ENCODE measurements at places on chromosomes 11 and 22.

- DNase-seq: no peak
These were observed 97.6 kb downstream of the SLC1A2 start for GRCh38 chr11:35321532-35322317.

GRCh38 chr11:19592842-19593241, 119.8 kb upstream of the NAV2 start:
- no peak for DNase-seq

- DNase-seq: no peak
These were observed 18.4 kb downstream of the ZMAT5 start for GRCh38 chr22:29748248-29748893.

GRCh38 chr11:17171343-17171742, 36.4 kb downstream of the PIK3C2A start:
- DNase-seq: no peak

GRCh38 chr11:65317025-65317786, 2.5 kb downstream of the CDC42EP2 start:
- no peak for DNase-seq

DNA sequence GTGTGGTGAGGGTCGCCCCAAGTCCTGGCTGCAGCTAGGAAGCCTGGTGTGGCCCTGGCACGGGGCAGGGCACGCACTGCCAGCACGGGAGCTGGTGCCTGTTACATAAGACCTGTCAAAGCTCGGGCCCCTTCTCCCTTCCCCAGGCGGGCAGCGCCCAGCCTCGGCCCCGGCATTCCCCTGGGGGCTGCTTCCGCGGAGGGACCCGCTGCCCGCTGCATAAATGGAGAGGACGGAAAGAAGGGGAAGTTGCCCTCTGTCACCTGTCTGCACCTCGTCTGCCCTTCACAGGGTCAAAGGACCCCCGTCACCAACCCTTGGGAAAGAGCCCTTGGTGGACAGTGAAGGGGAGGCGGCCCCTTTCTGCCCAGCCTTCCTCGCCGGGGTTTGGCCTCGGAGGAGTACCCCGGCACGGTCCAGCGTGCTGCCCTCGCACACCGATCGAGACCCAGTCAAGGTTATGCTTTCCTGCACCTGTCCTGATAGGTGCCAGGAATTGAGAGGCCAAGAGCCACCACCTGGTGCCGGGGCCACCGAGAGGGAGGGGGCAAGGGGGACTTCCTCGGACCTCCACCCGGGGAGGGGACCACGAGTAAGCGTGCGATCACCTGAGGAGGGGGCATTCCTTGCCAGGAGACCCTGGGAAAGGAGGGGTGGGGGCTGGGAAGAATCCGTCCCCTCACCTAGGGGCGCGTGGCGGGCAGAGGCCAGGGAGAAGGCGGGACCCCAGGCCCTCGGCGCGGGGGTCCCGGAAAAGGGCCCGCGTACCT, 16.8 kb upstream of the MFRP start:
- DNase-seq: no peak

DNA sequence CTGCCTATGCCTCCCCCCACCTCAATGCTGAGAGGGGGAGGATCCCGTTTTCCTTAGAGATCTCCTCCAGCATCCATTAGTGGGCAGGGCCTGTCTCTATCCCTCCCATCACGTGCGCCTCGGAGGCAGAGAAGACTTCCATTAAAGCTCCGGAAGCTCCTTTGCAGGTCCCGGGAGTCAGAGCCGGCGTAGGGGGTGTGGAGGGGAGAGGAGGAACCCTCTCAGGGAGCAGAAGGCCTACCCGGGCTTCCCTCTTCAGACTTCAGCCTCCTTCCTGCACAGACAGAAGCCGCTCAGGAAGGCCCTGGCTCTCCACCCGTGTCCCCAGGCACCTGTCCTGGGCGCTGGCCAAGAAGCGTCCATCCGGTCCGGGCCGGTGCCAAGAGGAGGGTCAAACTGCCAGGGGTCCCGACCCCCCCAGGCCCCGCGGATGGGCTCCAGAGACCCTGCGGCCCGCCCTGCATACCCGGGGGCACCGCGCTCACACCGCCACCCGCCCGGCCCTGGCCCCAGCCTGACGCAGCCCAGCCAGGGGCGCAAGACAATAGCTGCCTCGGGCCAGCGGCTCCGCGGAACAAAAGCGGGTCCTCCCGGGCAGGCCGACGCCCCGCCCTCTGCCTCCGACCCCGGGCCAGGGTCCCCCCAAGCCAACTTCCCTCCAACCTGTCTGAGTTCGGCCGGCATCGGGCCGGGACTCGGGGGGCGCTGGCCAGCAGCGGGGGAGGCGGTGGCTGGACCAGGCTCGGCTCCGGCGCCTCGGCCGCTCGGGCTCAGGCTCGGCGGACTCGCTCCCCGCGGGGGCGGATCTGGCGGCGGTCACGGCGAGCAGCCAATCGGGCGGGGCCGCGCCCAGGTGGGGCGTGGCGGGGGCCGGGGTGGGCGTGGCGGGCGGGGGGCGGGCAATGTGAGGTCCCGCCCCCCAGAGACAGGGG, 29.9 kb downstream of the ARVCF start:
- DNase-seq: peak; percentile 79

GRCh38 chr11:88815505-88815904, 250.3 kb downstream of the GRM5 start:
- DNase-seq: no peak

- no peak for DNase-seq
These were observed 29.8 kb upstream of the MSANTD2 start for GRCh38 chr11:124829986-124830385.

- no peak for DNase-seq
These were observed 131.4 kb downstream of the CD44 start for GRCh38 chr11:35270342-35270741.

DNA sequence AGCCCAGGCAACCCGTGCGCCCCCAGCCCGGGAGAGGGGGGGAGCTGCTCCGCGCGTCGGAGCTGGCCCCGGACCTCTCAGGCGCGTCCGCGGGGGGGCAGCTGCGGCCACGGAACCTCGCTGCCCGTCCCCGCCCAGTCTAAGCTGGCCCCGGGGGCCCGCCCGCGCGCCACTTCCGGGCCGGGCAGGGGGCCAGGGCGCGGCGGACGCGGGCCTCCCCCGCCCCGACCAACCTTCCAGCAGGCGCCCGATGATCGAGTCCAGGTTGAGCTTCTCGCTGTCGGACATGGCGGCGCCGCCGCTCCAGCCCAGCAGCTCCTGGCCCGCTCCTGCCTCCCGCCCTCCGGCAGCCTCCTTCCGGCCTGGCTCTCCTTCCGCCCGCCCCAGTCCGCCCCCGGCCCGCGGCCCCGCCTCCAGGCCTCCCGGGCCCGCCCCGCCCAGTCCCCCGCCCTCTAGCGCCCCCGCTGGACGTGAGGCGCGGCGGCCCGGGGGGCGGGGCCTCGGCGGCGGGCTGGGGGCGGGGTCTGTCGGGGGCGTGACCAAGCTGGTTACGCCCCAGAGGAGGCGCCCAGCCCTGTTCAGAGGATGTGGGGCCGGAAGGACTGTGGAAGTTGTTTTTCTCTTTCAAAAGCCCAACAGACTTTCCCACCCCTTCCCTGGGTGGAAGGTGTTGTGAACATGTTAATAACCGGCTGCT, at the start of gene PPP1CA:
PPP1CA (minus strand) TSS at position 364 of the 697 bp plus-strand sequence; CDS start at position 288, 76 bp downstream.
- DNase-seq: peak; percentile 96

- no peak for DNase-seq
These were observed 5.5 kb downstream of the PRSS23 start for GRCh38 chr11:86805873-86806310.

- no peak for DNase-seq
These were observed 7.1 kb upstream of the TPST2 start for GRCh38 chr22:26597026-26597425.

DNA sequence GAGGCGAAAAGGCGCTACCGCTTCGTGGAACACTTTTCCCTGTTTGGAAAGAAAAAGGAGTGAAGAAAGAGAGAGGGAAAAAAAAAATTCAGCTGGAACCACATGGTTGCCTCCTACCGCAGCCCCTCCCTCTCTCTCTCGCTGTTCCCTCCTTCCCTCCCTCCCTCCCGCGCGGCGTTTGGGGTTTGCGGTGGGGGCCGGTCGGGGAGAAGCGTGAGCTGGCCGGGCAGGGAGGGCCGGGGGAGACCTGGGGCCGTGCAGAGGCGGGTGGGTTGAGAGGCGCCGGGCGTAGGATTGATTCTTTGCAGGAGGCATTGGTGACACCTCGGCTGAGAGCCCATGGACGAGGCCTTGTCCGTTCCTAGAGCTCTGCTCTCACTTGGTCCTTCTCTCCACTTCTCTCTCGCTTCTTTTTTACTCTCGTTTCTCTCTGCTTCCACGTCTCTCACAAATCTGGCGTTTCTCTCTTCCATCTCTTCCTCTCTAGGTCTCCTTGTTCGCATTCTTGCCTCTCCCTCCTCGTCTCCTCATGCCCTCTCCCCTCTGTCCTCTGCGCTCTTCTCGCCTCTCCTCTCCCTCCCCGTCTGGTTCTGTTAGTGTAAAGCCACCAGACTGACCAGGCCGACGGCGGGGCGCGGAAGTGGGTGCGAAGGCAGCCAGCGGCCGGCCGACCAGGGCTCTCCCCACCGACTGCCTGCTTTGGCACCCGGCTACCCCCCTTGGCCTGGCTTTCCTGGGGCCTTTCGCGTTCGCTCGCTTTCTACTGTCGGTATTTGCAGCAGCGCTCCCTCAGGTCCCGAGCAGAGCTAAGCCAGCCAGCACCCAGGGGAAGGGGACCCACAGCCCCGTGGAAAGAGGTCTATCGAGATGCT, at the start of gene CLMP:
CLMP (minus strand) TSS at position 61 of the 872 bp plus-strand sequence. CDS start 308 bp downstream, outside the sequence.
- DNase-seq: peak; percentile 37

DNA sequence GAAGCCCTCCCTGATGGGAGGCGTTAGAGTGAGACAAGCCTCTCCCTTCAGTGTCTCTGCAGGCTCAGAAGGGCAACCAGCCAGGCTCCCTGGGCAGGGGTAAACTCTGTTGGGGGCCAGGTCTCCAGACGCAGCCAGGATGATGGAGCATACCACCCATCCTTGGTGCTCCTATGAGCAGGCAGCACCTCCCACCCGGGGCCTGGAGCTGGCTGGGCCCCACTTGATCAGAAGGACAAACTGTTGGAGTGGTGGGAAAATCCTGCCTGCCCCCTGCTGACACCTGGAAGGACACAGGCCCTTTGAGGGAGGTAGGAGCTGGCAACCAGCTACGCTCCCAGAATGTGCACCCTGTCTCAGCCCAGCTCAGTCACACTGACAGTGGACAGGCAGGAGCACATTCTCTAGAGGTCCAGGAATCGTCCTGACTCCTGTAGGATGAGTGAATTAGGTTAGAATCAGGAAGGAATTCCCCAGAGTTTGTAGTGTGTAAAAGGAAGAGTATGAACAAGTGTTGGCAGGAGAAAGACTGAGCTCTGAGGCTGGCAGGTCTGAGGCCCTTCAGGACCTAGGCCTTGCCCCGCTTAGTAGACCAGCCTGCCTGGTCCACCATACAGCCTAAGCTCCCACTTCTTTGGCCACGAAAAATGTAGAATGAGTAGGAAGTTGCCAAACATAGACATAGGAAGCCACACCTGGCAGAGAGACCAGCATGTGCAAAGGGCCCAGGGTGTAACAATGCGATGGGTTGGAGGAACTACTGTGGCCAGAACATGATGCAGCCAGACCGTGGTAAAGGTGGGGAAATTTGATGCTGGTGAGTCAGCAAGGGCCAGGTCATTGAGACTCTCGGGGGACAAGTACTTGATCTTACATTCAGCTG, 19.1 kb downstream of the ARHGEF17 start:
- no peak for DNase-seq

DNA sequence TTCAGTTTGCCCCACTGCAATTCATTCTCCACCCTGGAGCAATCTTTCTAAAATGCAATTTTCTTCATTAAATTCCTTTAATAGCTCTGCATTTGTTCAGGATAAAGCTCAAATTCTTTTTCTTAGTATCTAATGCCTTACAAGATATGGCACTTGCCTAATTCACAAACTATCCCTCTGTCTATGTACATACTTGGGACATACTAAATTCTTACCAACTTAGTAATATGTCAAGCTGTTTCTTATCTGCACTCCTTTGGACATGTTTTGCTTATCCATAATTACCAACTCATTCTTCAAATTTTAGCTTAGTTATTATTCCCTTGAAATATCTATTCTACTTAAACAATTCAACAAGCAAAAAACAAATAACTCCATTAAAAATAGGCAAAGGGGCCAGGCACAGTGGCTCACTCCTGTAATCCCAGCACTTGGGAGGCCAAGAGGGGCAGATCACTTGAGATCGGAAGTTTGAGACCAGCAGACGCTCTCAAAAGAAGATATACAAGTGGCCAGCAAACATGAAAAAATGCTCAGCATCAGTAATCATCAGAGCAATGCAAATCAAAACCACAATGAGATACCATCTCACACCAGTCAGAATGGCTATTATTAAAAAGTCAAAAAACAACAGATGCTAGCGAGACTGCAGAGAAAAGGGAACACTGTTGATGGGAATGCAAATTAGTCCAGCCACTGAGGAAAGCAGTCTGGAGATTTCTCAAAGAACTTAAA, 96.9 kb downstream of the FAM76B start:
- no peak for DNase-seq

GRCh38 chr22:35085621-35086020, 19.7 kb downstream of the ISX start:
- DNase-seq: no peak

DNA sequence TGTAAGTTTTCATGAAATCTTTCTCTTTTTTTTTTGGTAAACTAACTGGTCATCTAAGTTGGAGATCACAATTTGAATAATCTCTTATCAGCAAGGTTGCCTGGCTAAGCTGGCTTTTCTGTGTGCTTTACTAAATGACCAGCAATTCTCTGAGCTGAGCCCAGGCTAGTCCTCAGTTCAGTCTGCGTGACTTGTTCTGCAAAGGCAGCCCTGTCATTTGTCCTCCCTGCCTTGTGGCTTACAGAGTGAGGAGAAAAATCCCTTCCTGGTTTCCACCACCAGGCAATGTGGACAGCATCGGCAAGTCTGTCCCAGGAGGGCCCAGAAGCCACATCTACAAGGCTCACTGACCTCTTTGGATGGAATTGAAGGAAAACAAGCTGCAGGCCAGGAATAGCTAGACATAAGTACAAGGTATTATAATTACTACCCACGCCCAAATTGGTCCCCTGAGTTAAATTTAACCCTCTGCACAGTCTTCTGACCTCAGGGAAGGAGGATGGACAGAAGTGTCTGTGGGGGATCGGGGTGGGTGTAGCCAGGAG, 108.6 kb downstream of the SCN3B start:
- no peak for DNase-seq

DNA sequence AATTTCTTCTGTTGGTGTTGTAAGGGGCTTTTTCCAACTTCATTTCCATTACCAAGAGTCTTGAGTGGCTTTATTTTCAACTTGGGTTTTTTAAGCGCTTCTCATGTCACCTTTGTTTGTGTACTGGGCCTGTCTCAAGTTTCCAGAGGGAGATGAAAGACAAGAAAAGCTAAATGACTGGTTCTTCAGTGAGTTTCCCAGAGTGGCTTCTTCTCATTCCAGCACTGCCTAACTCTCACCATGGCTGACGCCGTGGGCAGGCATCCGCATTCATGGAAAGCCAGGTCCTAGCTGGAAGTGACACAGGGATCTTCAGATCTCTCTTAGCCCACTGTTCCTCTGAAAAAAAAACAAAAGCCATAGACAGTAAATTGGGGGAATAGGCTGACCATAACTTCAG, 28.6 kb downstream of the MARK2 start:
- DNase-seq: no peak

- peak; percentile 90 for DNase-seq
These were observed 48.9 kb downstream of the TRIOBP start for GRCh38 chr22:37745548-37746365.

GRCh38 chr11:84607975-84608836, 1018.9 kb downstream of the DLG2 start:
- no peak for DNase-seq
